Activated CD4-positive, alpha-beta T cell treated with anti-CD3 and anti-CD28 coated beads, Interleukin-2, amount 50 U/mL, for 48 hours (primary cell): ENCODE measurements at places on chromosomes 11 and 22.

GRCh38 chr22:44972363-44973083 lies 37.3 kb downstream of the PHF21B start:
- peak; percentile 36 for DNase-seq

- no peak for DNase-seq
Measured at GRCh38 chr11:118842369-118842768, 41.3 kb upstream of the CXCR5 start.

GRCh38 chr11:31720225-31720624 lies 90.9 kb downstream of the PAX6 start:
- DNase-seq: no peak

- no peak for DNase-seq
Measured at GRCh38 chr11:126466236-126467045, 111.0 kb downstream of the ST3GAL4 start.

- DNase-seq: no peak
Measured at GRCh38 chr11:96875712-96876111, 485.9 kb downstream of the JRKL start.

- DNase-seq: no peak
Measured at GRCh38 chr11:119530509-119530908, 107.5 kb upstream of the THY1 start.

GRCh38 chr11:95289378-95290101 lies 58.5 kb upstream of the SESN3 start:
- no peak for DNase-seq
